ENCODE measurements at places on chromosomes 1 and 21.

GRCh38 chr1:1069056-1069710, 4.9 kb downstream of the RNF223 start:
- no peaks in the 10 kb centered on the region for H3K36me3 ChIP-seq
- peaks cover 9% of the 10 kb centered on the region for H3K4me1 ChIP-seq
- no peak overlapping the region for H3K27ac ChIP-seq
- peak; percentile 96 for DNase-seq

GRCh38 chr21:10273196-10273595, 248.2 kb upstream of the TPTE start:
- H3K4me3 ChIP-seq: no peak overlapping the region
- DNase-seq: no peak
- H3K27me3 ChIP-seq: no peaks in the 10 kb centered on the region

- H3K27ac ChIP-seq: no peak overlapping the region
- H3K27me3 ChIP-seq: no peaks in the 10 kb centered on the region
- H3K36me3 ChIP-seq: no peaks in the 10 kb centered on the region
- no peak for DNase-seq
- no peak overlapping the region for H3K4me3 ChIP-seq
Observed at GRCh38 chr1:184221087-184221486, 165.7 kb upstream of the C1orf21 start.

DNA sequence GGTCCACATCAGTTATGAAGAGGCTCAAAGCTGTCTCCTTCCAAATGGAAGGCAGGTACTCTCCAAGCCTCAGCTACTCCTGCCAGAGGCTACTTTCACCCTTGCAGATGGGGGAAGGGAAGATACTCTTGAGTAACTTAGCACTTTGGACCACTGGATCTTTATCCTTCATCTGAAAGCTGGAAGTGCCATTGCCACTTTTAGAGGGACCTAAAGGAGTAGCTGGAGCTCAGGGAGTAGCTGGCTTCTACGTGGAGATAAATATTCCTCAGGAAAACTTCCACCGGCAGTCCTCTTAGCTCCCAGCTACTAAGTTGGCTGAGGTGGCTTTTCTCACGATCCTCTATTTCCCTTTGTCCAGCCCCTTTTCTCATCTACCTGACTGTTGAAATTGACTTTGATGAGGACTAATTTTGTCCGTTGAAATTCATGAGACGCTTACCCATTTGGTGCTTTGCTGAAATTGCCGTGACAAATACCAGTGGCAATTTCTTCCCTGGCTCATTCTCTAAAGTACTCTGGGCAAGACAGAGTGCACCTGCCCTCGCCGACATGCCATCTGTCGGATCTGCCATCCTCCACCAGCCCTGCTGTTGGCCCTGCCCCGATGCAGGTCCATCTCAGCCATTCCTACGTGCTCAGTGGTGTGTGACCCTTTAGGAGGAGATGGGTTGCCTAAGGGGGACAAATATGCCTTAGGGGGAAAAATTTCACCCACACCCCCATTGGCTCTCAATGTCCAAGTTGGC, 13.6 kb downstream of the IGSF21 start:
- DNase-seq: no peak
- H3K27ac ChIP-seq: no peak overlapping the region
- no peaks in the 10 kb centered on the region for H3K4me1 ChIP-seq
- peaks cover 73% of the 10 kb centered on the region for H3K27me3 ChIP-seq
- no peaks in the 10 kb centered on the region for H3K36me3 ChIP-seq

Measured in naive thymus-derived CD8-positive, alpha-beta T cell (primary cell).